Fibroblast of skin of back (primary cell): ENCODE measurements at places on chromosomes 7 and 10.

GRCh38 chr10:98308669-98309365 is 40.8 kb upstream of the LOXL4 start:
- no peak for DNase-seq

- DNase-seq = no peak
Measured at GRCh38 chr10:100544950-100545349, 9.2 kb downstream of the HIF1AN start.

DNA sequence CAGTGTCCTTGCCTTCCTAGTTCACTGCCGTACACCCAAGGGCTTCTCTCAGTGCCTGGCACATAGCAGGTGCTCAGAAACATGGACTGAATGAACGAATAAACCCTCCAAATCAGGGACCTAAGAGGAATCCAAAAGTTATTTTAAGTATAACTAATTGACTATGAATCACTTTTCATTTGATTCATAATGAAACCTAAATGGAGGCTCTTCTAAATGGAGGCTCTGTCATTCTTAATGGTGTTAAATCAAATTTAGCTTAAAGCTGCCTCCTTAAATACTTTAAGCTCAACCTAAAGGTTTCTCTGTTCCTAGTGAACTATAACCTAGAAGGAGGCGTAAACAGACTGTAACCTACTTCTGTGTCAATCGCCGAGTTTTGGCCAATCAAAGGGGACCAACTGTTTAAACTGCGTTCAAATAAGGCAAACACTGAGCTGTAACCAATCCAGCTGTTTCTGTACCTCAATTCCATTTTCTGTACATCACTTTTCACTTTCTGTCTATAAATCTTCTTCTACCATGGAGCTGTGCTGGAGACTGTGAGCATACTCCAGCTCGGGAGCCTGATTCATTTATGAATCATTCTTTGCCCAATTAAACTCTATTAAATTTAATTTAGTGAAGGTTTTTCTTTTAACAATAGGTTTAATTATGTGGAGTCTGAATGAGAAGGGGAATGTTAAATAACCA is 11.0 kb downstream of the PYROXD2 start:
- DNase-seq = peak; percentile 44

DNA sequence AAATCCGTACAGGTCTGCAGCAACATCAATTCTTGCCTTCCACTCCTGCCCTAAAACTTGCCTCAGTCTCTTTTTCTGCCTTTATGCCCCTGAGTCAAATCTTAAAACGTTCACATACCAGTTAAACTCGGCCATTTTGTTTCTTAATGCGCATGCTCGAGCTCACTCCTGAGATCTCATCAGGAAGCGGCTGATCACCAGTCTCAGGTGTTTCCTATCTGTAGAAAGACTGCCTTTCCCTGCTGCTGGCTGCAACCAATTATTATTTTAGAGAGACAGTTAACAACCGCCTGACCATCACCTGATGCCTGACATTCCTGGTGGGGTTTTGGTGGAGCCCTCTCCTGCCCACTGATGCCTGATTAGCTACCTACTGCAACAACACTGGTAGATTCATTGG is 70.2 kb upstream of the TMEM140 start:
- DNase-seq = no peak

- DNase-seq = peak; percentile 18
Measured at GRCh38 chr7:157150882-157151281, 12.2 kb downstream of the UBE3C start.

GRCh38 chr7:85620936-85621685 is 434.3 kb upstream of the SEMA3D start:
- DNase-seq = no peak

- DNase-seq = no peak
Measured at GRCh38 chr7:69811476-69812308, 213.4 kb downstream of the AUTS2 start.

GRCh38 chr10:105729428-105729827 is 1088.3 kb downstream of the SORCS3 start:
- DNase-seq = no peak

DNA sequence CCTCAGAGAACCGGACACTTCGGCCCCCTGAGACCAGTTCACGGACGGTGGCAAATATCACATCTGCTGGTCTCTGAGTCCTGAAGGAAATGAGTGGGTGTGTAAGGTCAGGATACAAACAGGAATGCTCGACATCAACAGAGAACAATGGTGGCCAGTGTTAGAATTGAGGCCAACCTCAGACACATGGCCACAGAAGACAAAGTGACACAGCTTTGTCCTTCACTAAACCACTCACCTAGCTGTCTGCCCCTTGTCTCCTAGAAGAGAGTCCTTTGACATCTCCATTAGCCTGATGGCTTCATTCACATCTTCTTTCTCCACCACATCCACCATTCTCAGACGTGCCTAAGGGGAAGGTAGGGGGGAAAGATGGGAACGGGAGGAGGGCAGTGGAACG is 4.3 kb downstream of the COPS6 start:
- no peak for DNase-seq

DNA sequence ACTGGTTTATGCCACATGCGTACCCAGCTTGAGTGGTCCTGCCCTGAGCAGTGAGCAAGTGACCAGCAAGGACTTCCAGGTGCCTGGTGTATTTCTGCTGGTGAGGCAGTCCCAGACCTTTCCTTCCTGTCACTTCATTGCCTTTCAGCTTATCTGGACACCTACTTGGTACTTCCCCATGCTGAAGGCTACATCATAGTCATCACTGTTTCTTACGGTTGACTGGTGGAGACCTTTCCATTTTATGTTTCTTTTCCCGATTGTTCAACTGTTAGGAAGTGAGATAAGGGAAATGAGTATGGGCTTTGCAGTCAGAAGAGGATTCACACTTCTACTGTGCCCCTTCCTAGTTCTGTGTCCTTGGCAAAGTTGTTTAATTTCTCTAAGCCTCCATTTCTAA is 358.5 kb downstream of the GFRA1 start:
- no peak for DNase-seq

DNA sequence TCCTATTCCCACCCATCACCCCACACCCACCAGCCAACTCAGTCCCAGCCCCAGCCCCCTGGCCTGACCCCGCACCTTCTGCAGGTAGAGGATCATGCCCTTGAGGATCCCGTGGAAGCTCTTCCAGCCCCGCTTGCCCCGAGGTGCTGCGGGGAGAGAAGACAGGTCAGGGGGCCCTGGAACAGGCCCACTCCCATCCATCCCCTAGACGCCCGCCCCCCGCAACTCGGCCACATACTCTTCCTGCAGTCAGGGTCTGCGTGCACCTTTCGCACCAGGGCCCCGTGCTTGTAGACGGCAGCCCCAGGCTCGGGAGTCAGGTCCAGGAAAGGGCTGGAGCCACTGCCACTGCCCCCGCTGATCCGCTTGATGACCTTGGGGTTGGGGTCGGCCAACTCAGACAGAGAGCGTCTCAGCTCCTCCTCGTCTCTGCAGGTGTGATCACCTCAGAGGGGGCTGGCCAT is 9.6 kb downstream of the NFKB2 start:
- no peak for DNase-seq

- DNase-seq = no peak
Measured at GRCh38 chr10:129500617-129501339, 33.7 kb downstream of the MGMT start.

- DNase-seq = no peak
Measured at GRCh38 chr10:71562904-71563303, 156.7 kb downstream of the C10orf105 start.

- peak; percentile 27 for DNase-seq
Measured at GRCh38 chr7:47796347-47796746, 151.9 kb downstream of the PKD1L1 start.

DNA sequence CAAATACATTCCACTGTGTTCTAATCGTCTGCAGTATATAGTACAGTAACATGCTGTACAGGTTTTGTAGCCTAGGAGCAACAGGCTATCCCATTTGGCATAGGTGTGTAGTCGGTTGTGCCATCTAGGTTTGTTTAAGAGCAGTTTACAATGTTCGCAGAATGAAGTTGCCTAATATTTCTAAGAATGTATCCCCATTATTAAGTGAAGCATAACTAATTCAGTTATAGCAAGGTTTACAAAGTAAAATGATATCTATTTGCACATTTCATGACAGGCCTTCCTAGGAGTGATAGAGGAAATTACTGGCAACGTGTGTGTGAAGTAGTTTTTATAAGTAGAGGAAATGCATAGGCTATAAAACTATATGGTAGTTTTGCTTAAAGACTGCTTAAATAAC is 4.0 kb downstream of the CREM start:
- DNase-seq = no peak
